ENCODE measurements at places on chromosomes 1 and 21.

GRCh38 chr1:202462342-202463076 is 114.0 kb downstream of the PPP1R12B start:
- no peaks in the 10 kb centered on the region for H3K36me3 ChIP-seq
- no peak overlapping the region for H3K4me3 ChIP-seq
- no peaks in the 10 kb centered on the region for H3K27me3 ChIP-seq
- H3K27ac ChIP-seq, result no peak overlapping the region

GRCh38 chr1:223222377-223222776 is 79.3 kb upstream of the TLR5 start:
- H3K36me3 ChIP-seq, result no peaks in the 10 kb centered on the region
- no peak overlapping the region for H3K27ac ChIP-seq
- no peak overlapping the region for H3K4me3 ChIP-seq
- H3K4me1 ChIP-seq, result no peaks in the 10 kb centered on the region

- H3K27ac ChIP-seq, result no peak overlapping the region
- H3K4me1 ChIP-seq, result no peaks in the 10 kb centered on the region
- DNase-seq, result no peak
- H3K36me3 ChIP-seq, result no peaks in the 10 kb centered on the region
- peaks cover 7% of the 10 kb centered on the region for H3K27me3 ChIP-seq
- no peak overlapping the region for H3K4me3 ChIP-seq
Measured at GRCh38 chr1:40312238-40313205, 4.6 kb downstream of the COL9A2 start.

DNA sequence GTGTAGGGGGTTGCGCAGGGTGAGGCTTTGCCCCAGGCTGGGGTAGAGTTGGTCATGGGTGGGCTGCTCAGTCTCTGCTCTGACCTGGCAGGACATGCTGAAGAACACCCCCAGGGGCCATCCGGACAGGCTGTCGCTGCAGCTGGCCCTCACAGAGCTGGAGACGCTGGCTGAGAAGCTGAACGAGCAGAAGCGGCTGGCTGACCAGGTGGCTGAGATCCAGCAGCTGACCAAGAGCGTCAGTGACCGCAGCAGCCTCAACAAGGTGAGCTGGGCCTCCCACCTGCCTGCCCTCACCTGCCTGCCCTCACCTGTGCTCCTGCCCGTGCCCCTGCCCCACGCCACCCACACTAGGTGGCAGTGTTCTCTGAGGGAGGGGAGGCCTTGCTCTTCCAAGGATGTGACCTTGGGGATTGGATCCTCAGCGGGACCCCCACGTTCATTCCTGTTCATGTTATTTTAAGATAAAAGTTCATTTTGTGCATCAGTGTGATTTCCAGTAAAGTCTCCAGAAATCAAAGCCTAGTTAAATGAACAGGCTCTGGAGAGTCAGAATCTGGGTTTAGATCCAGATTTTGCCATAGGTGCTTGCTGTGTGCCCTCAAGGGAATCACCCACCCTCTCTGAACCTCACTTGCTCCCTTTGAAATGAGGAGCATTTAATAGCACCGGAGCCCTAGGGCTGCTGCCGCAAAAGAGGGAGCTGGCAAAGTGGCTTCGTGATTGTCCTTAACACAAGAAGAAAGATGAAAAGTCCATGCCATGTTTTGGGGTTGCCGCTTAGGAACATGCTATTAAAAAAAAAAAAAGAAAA is 87.9 kb downstream of the ARHGEF10L start:
- no peaks in the 10 kb centered on the region for H3K27me3 ChIP-seq
- no peaks in the 10 kb centered on the region for H3K4me1 ChIP-seq
- no peaks in the 10 kb centered on the region for H3K36me3 ChIP-seq
- H3K4me3 ChIP-seq, result no peak overlapping the region
- DNase-seq, result no peak
- no peak overlapping the region for H3K27ac ChIP-seq

DNA sequence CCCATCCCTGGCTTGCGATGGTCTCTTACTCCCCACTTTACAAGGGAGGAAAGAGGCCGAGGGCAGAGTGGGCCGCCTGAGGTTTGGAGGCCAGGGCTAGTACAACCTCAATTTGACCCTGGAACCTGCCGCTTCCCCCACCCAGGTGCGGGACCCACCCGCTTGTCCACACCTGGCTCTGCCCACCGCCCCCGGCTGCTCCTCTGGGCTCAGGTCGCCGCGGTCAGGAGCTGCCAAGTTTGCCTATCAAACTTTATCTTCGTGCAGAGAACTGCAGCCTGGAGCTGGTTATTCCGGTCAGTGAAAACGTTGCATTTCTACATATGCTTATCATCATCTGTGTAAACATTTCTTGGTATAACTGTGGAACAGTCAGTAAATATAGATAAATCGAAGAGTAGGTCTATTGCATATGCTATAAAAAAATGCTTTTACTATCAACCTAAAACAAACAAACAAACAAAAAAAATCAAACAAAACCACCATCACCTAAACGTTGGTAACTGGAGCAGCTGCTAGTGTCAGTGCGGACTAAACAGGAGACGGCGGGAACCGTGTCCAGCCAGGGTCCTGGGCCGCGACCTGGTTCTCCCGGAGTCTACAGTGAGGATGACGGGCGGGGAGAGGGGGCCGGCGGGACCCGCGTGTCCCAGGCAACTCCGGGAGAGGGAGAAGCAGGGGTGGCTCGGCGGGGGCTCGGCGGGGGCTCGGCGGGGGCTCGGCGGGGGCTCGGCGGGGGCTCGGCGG is 906 bp upstream of the ADARB1 start:
- no peaks in the 10 kb centered on the region for H3K36me3 ChIP-seq
- DNase-seq, result no peak
- H3K27me3 ChIP-seq, result no peaks in the 10 kb centered on the region
- H3K4me1 ChIP-seq, result no peaks in the 10 kb centered on the region
- peak overlapping the region; percentile 92 for H3K27ac ChIP-seq

DNA sequence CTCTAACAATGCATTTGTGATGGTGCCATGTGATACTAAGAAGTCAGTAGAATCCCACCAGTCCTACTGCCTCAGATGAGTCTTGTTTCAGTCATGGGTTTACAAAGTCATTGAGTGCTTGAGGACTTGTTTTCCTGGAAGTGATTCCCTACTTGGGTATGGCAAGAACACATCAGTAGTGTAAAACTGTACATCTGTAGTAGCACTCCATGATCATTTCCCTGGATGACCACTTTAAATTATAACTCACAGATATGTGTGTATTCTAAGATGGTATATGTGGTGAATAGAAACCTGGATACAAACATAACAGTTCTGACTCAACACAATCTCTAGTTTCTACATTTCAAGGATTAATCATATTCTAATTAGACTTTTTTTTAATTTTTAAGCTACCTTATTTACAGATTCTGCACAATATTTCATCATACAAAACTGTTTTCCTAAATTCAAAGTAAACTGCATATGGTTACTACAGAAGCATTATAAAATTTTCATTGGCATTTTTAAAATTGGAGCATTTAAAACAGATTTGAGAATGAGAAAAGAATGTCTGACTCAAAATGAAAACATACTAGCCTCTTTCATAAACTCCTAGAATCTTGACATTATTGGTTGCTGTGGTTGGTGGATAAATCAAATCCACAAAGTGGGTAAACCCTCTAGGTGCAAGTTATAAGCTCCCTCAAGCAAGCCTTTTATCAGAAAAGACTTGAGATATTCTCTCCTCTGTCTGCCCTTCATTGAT is 6.8 kb upstream of the PSMG1 start:
- H3K27ac ChIP-seq, result no peak overlapping the region
- no peak overlapping the region for H3K4me3 ChIP-seq
- no peaks in the 10 kb centered on the region for H3K4me1 ChIP-seq
- no peak for DNase-seq

- H3K4me3 ChIP-seq, result no peak overlapping the region
- no peaks in the 10 kb centered on the region for H3K27me3 ChIP-seq
- H3K36me3 ChIP-seq, result no peaks in the 10 kb centered on the region
- H3K27ac ChIP-seq, result no peak overlapping the region
Measured at GRCh38 chr1:186775881-186776560, 52.7 kb upstream of the PLA2G4A start.

DNA sequence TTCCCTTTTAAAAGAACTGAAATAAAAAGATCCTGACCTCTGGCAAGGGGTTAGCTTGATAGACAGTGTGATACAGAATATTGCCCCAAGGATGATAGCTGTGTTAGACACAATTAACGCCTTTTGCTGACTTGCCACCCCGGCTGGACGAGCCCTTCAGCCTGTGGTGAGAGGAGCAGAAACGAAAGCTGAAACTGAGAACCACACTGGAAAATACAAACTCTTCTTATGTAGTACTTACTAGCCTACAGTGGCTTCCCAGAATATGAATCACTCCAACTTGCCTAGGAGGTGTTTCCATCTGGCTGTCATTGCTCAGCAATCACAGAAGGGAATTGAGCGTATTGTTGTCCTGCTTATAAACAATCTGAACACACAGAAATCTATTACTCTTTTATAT is 22.9 kb downstream of the SAMSN1 start:
- no peaks in the 10 kb centered on the region for H3K4me1 ChIP-seq
- H3K27ac ChIP-seq, result no peak overlapping the region
- H3K4me3 ChIP-seq, result no peak overlapping the region
- H3K36me3 ChIP-seq, result no peaks in the 10 kb centered on the region
- H3K27me3 ChIP-seq, result no peaks in the 10 kb centered on the region
- no peak for DNase-seq

DNA sequence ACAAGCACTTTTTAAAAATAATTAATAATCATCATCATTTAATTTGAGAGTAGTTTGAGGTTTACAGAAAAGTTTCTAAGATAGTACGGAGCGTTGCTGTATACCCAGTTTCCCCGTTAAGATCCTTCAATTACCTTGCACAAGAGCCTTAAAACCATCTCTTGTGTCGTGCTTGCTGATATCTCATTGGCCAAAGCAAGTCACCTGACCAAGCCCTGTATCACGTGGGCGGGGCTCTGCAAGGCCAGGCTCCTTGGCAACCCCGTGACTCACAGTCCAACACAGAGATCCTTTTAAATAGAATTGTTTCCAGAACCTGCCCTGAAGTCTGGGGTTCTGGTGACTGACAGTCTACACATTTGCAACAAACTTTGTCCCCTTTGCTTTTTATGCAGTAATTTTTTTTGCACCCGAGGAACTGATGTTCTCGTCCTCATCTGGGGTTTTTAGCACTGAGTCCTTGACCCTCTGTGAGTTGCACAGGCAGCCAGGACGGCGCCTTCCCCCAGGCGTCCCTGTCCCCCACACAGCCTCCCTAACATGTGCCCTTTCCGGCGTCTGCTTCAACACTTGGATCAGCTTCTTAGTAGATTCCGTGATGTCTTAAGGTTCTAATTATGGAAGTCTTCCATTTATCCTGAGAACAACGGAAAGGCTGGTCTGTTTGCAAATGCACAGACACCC is 183.3 kb upstream of the TMEM51 start:
- no peak overlapping the region for H3K4me3 ChIP-seq
- H3K4me1 ChIP-seq, result no peaks in the 10 kb centered on the region
- no peaks in the 10 kb centered on the region for H3K27me3 ChIP-seq
- peak; percentile 29 for DNase-seq

GRCh38 chr21:34243562-34243961 is 120.2 kb upstream of the KCNE2 start:
- no peaks in the 10 kb centered on the region for H3K36me3 ChIP-seq
- no peaks in the 10 kb centered on the region for H3K4me1 ChIP-seq
- no peak overlapping the region for H3K27ac ChIP-seq
- H3K27me3 ChIP-seq, result no peaks in the 10 kb centered on the region
- no peak overlapping the region for H3K4me3 ChIP-seq

- H3K4me3 ChIP-seq, result no peak overlapping the region
- H3K27ac ChIP-seq, result no peak overlapping the region
- H3K36me3 ChIP-seq, result no peaks in the 10 kb centered on the region
- H3K4me1 ChIP-seq, result no peaks in the 10 kb centered on the region
Measured at GRCh38 chr1:30787856-30788495, 30.4 kb upstream of the LAPTM5 start.

DNA sequence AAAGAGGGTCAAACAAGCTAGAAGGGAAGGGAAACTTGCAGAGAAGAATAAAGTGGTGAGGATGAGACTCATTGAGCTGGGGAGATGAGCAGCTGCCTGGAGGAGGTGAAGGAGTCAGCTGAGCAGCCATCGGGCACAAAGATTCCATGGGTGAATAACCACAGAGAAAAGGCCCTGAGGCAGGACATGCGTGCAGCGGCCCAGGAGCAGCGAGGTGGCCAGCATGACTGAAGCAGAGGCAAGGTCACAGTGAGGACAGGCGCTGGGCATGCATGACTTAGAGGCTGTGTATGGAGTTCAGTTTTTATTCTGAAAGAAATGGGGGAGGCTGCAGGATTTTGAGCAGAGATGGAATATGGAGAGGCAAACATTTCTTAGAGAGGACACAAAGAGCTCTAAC is 24.9 kb downstream of the OLFML2B start:
- H3K27ac ChIP-seq, result no peak overlapping the region
- no peaks in the 10 kb centered on the region for H3K4me1 ChIP-seq

- H3K27me3 ChIP-seq, result no peaks in the 10 kb centered on the region
- H3K27ac ChIP-seq, result peak overlapping the region; percentile 40
- H3K4me3 ChIP-seq, result peak overlapping the region; percentile 66
- H3K36me3 ChIP-seq, result no peaks in the 10 kb centered on the region
- H3K4me1 ChIP-seq, result no peaks in the 10 kb centered on the region
Measured at GRCh38 chr1:154869351-154870114, 548 bp downstream of the KCNN3 start.

DNA sequence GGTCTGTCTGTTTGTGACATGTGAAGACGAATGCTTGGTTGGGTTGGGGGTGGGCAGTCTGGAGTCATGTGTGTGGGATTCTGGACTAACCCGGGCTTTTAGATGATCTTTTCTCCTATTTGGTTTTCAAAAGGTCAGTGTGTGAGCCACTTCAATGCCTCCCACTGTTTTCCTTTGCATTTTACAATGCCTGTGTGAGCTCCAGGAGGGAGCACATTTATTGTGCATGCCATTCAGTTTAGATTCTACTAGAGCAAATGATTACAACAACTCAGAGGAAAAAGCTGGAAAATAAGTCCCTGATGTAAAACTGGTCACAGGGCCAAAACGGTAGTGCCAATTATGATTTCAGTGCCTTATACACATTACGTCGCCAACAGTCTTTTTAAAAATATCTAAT is 90.9 kb downstream of the LYPLAL1 start:
- H3K27ac ChIP-seq, result no peak overlapping the region
- no peaks in the 10 kb centered on the region for H3K4me1 ChIP-seq
- H3K4me3 ChIP-seq, result no peak overlapping the region
- DNase-seq, result no peak
- H3K27me3 ChIP-seq, result no peaks in the 10 kb centered on the region

GRCh38 chr21:26280775-26281174 is 110.2 kb upstream of the APP start:
- H3K4me3 ChIP-seq, result no peak overlapping the region
- H3K27ac ChIP-seq, result no peak overlapping the region
- H3K4me1 ChIP-seq, result no peaks in the 10 kb centered on the region
- no peaks in the 10 kb centered on the region for H3K36me3 ChIP-seq
- no peak for DNase-seq

DNA sequence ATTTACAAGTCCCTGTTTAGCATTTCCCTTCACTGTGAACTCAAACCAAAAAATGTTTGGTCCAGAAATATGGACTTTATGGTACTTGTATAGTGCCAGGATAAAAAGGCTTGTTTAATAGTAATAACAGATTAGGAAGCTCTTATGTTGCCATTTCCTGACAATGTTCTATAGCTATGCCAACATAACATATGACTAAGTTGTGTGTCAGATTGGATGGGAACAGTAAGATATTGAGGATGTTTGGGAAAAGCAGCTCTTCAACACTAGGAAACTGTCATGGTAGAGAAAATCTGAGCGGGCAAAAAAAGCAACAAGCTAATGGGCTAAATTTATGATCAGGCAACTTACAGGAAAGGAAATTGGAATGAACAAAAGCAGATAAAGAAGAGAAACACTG is 287.1 kb upstream of the ADGRL4 start:
- H3K4me1 ChIP-seq, result no peaks in the 10 kb centered on the region
- no peak for DNase-seq
- no peaks in the 10 kb centered on the region for H3K36me3 ChIP-seq
- no peak overlapping the region for H3K4me3 ChIP-seq

Data from uterus (tissue), 4 donors.